Naive thymus-derived CD8-positive, alpha-beta T cell (primary cell): ENCODE measurements at places on chromosomes 4 and X. TPM values are rescaled to one million over a fixed set of nuclear protein-coding genes. Genes with fewer than 3 reads are reported as not detected.

DNA sequence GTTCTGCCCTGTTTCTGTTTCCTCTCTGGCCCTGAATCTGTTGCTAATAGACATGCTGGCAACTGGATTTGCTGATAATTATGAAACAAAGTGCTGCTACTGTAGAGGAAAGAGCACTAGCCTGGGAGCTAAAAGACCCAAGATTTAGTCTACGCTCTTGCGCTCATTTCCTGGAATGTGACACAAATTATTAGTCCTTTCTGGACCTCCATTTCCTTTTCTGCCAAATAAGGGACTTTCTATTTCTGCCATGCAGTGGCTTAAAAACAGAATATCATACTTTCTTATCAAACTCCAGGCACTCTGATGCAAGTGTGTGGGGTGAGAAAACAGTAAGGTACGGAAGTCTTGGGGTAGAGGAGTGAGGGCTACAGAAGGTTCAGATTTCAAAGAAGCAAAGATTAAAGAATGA, 48.3 kb upstream of the GPR174 start:
- DNase-seq = no peak

- DNase-seq = no peak
Observed at GRCh38 chrX:27997622-27998021, 16.4 kb upstream of the DCAF8L1 start.

The SLC10A4 gene
- not detected for total RNA-seq

DNA sequence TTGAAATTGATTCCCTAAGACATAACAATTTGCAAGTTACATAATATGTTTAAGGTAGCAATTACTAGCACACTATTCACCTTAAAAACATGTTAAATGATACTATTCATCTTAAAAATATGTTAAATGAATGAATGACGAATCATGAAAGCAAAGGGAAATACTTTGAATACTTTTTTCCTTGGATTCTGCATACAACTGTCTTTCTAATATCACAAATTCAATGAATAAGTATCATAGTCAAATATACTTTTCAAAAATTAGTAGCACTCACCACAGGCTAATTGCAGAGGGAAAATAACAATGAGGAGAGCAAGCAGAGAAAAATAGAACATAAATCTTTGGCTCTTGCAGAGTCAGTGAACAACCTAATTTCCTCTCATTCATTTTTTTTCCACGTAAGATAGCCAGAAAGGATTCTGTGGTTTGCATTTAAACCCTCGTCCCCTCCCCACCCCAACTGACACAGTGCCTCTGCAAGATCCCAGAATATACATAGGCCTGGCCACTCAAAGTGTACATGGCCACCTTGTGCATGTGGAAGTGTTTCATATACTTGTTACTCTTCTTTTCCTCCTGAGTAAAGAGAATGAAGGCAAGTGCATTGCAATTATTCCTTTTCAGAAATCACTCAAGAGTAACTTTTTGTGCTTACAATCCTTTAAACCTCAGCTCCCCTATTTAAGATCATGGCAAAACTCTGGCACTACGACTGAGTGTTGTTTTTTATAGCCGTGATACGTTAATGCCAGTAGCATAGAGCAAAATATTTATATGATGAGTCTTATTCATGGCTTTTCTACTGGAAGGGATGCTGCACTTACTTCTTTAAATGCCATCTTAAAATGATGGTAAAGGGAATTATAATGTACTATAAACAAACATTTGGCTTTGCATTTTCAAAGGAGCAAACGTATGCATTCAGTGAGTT, 236.4 kb downstream of the PDGFC start:
- no peak for DNase-seq

DNA sequence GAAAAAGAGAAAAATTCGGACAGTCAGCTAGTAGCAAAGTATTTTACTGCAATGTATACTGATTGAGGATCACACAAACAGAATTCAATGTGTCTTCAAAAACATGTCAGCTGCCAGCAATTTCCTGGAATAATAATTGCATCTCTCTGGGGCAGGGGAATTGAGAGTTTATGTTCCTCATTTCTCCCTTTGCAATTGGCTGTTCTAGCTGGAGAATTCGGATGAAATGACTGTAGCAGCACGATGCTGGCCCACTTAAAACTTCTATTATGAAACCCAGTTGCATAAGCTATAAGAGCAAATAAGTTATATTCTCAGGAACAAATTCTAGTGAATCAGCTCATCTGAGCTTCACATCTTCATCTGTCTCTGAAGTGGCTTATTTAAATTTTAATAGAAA, 99.9 kb upstream of the CPEB2 start:
- DNase-seq = no peak

The C4orf50 gene
- not detected for total RNA-seq

DNA sequence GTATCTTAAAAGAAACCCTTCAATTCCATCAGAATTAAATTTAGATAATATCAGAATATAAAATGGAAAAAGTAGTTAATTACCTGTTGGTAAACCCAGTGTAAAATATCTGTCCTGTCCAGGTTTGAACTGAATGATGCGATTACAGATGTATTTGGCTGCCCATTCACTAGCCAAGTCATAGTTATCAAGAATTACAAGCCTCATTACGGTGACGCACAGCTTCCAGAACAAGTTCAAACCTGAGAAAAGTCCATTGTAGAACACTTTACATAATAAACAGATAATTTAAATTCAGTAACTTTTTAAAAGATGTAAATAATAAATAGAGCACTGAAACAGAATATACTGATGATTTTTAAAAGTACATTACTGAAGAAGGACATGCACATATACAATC, 4.4 kb downstream of the GNPDA2 start:
- DNase-seq = no peak

The CACNA1F gene
- 3.8 TPM for total RNA-seq

The FAM236C gene
- total RNA-seq = not detected

The ETDA gene
- not detected for total RNA-seq

- DNase-seq = no peak
Observed at GRCh38 chr4:137909529-137910309, 332.4 kb downstream of the SLC7A11 start.

DNA sequence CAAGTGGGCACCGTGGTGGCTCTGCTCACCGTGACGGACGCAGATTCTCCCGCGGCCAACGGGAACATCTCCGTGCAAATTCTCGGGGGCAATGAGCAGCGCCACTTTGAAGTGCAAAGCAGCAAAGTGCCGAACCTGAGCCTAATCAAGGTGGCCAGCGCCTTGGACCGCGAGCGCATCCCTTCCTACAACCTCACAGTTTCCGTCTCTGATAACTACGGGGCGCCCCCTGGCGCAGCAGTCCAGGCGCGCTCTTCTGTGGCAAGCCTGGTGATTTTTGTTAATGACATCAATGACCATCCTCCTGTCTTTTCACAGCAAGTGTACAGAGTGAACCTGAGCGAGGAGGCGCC, 2.7 kb downstream of the FAT4 start:
- DNase-seq = no peak

The FOXR2 gene
- not detected for total RNA-seq

DNA sequence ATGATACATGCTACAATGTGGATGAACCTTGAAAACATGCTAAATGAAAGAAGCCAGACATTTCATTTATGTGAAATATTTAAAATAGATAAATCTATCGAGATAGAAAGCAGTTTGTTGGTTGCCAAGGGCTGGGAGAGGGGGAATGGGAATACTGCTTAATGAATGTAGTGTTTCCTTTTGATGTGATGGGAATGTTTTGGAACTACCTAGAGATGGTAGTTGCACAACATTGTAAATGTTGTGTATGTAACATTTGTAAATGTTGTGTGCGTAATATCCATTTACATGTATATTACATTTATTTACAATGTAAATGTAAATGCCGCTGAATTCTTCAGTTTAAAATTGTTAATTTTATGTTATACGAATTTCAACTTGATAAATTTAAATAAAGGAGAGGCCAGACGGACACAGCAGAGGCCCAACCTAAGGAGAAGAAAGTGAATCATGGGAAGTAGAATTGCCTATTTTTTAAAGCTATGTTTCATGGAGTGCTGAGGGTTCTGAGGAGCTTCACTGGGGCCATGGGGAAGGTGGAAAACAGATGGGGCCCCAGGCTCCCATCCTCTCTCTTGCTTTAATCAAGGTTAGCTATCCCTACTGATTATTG, 60.0 kb upstream of the TEX13D start:
- no peak for DNase-seq

- peak; percentile 92 for DNase-seq
Observed at GRCh38 chrX:1462596-1463251, 10.0 kb upstream of the ASMTL start.

- no peak for DNase-seq
Observed at GRCh38 chr4:79913581-79913980, 159.4 kb downstream of the ANTXR2 start.

DNA sequence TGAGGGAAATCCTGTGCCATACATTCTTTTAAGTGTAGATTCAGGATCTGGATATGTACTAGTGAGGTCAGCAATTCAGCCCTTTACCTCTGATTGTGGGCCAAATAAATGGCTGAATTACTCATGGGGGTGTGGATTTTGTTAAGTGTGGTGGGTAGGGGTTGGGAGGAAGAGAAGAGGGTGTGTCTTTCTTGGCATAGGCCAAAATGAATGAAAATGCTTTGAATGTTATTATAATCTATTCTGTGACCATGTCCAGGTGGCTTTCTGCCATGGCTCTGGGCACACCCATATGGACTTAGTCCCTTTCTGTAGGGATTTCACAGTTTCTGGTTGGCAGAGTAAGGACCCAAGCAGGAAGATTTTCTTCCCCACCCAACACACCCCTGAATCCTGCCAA, 244.3 kb downstream of the CBR4 start:
- no peak for DNase-seq

GRCh38 chrX:48475296-48475695, 703 bp upstream of the FTSJ1 start:
- no peak for DNase-seq

GRCh38 chrX:123617007-123617406, 115.8 kb downstream of the THOC2 start:
- DNase-seq = no peak

DNA sequence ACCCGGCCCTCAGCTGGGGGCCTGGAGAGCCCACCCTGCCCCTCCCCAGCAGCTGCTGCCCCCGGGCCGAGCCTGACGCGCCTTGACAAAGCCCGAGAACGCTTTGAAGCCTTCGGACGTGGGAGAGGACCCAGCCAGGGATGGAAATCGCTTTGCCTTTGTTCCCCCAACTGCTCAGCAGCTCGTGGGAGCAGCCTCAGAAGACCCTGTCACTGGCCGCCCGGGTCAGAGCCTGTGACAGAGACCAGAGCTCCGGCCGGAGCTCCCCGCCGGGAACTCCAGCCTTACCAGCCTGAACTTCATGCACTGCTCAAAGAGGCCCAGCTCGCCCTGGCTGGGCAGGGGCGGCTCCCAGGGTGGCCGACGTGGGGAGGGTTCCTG, 2.6 kb upstream of the SLC6A8 start:
- no peak for DNase-seq

DNA sequence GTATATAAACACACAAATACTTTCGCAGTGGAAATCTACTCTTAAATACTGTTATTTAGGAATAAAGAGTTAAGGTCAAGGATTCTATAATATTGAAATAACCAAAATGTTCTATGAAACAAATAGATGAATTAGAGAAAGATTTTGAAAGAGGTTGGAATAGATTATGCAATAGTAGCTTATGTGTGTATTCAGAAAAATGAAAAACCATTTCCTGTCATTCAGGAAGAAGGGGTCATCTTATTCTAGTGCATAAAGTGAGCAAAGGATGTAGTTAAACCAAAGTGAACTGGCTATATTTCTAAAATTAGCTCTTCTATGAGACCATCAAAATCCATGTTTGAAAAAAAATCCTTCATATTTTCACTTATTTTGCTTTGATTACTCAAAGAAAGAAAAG, 30.0 kb upstream of the MYOZ2 start:
- no peak for DNase-seq

- DNase-seq = no peak
Observed at GRCh38 chrX:147570483-147570882, 341.2 kb upstream of the FMR1 start.

The F8A2 gene
- total RNA-seq = not detected

GRCh38 chr4:145784036-145784435, 104.1 kb downstream of the C4orf51 start:
- DNase-seq = no peak

DNA sequence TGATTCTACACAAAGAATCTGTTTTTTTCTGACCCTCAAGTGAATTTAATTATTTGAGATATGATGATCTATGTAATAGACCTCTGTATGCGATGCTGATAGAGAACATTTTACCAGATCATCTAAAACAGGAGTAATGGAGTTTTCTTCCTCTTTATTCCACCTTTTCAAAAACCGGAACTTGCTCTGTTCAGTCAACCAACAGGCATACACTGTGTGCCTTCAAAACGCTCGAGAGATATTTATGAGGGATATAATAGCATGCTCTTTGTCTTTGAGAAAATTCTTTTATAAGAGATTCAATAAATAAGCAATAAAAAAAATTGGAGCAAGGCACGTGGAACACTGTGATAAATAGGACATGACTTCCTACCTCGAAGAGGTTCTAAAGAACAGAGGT, 2.0 kb downstream of the NYX start:
- no peak for DNase-seq

The NBDY gene
- total RNA-seq = 30.9 TPM

DNA sequence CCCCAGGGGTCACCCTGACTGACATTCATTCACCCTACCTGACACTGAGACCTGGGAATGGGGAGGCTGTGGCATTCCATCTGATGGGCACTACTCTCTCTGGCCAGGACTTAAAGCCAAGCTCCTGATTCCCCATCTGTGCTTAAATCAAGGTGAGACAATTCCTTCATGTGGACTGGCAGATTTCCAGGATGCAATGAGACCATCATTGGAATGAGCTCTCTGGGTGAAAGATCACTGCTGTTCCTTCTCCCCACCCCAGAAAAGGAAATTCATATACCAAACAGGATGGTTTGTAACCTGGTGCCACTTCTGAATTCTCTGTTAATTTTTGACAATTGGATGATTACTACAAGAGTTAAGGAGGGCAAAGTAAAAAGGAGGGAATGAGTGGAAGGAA, 354.8 kb downstream of the MID1IP1 start:
- DNase-seq = no peak

GRCh38 chr4:181793096-181793495, 450.1 kb upstream of the TENM3 start:
- no peak for DNase-seq

GRCh38 chr4:19514276-19515070, 737.2 kb upstream of the SLIT2 start:
- no peak for DNase-seq

DNA sequence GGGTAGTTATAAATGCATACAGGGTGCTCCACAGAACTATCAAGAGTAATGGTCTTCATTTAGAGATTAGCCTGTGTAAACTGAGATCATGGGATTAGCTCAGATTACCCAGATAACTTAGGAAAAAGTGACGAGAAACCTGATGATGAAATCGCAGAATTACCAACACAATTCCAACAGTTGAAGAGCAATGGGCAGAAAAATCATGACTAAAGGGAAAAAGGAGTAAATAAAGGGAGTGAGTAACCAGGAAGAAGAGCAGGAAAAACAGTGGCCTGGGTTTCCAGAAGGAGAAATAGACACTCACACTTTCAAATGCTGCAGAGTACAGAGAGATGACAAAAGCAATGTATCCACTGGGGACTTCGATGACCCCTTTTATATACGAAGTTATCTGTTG, 817.3 kb downstream of the TRIML1 start:
- DNase-seq = no peak
